Myocyte (in vitro differentiated cells): ENCODE measurements at places on chromosomes 13 and 19. TPM values are rescaled to one million over a fixed set of nuclear protein-coding genes. Genes with fewer than 3 reads are reported as not detected.

- DNase-seq: no peak
Measured at GRCh38 chr13:50928659-50929462, 19.3 kb downstream of the RNASEH2B start.

GRCh38 chr19:29379257-29380021 lies 146.4 kb upstream of the VSTM2B start:
- DNase-seq: no peak

DNA sequence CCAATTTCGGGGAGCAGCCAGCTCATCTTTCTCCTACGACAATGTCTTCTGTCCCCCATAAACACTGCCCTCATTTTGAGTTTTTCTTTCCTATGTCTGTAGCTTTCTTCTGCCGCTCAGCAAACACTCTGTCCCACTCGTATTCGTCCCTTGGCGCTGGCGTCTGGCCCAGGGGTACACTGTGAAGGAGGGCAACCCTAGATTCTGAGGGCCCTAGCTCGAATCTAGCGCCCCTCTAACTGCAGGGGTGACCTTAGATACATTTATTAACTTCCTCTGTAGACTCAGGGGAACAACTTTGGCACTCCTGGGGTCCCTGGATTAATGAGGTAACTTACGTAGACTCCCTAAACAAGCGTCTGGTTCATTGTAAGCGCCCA lies 677 bp upstream of the LRCH1 start:
- no peak for DNase-seq

DNA sequence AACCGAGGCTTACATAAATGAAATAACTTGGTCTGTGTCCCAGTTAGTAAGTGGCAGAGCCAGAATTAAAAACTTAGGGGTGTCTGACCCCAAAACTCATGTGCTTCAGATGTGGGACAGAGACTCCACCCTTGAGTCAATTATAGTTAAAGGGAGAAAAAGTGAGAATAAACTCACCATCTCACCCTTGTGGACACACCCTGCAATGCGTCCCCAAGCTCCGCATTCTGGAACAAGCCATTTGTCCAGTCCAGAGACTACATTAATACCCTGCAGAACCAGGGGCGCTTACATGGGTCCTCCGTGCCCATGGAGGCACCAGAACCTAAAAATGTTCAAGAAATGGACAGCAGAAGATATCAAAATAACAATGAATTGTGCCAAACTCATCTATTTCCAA lies 207.0 kb upstream of the ZNF507 start:
- DNase-seq: no peak

DNA sequence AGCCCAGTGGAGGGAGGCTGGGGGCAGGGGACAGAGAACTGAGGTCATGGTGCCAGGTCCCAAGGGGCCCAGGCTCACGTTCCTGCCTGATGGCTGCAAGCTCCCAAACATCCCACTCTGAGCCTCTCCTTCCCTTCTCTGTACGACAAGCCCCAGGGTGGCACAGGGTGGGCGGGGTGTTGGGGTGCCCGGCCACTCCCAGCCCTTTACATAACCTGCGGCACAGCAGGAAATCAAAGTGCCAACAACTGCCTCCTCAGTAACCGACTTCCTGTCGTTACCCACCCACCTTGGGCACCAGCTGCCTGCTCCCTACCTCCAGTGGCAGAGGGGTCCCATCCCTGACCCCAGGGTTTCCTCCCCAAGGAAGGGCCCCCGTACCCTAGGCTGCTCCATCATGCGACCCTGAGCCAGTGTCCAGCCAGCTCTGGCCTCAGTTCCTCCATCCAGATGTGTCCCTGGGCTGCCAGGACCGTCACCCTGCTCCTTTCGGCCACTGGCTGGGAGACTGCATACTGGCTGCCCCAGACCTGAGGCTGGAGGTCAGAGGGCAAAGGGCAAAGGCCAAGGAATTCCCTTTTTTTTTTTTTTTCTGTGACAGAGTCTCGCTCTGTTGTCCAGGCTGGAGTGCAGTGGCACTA lies 27.7 kb upstream of the NFIC start:
- DNase-seq: no peak

DNA sequence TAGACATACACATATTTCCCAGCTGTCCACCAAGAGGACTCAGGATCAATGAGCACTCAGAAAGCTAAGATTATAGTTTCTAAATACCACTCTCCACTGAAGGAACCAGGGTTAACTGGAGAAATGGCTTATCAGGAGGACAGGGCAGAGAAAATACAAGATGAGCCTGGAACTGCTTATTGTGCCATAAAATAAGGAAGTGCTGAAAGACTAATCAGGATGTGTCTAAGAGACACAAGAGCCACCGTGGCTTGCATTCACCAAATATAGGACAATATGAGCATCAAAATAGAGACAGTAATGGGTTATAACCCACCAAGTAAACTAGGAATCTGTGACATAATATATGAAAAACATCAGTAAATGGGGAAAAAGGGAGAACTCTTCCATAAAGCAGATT lies 32.8 kb downstream of the KLF12 start:
- DNase-seq: no peak

- no peak for DNase-seq
Measured at GRCh38 chr19:1466461-1467214, 12.4 kb downstream of the C19orf25 start.

- no peak for DNase-seq
Measured at GRCh38 chr13:44221657-44222056, 152.0 kb upstream of the SERP2 start.

ZNF723 gene
- not detected in 2 replicates for total RNA-seq

- DNase-seq: no peak
Measured at GRCh38 chr19:54457773-54458647, 5.6 kb downstream of the LENG9 start.

DNA sequence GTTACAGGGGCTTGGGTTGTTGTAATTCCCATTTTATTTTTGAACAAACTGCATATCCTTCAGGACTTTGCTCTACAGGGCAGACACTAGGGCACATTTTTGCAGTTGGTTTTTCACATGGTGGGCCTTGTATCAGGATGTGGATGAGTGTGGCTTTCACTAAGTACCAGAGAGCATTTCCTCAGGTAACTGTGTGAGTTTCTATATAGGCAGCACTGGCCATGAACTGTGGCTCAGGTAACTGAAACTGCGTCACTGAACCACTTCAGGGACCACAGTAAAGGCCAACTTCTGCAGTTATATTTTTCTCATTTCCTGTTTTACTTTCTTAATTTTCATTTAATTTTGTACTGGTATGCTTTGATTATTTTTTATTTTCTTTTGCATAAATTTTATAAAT lies 166.5 kb downstream of the ZNF486 start:
- DNase-seq: no peak

GRCh38 chr13:60282708-60283107 lies 114.3 kb upstream of the TDRD3 start:
- DNase-seq: no peak

GRCh38 chr13:44842158-44842557 lies 147.1 kb downstream of the NUFIP1 start:
- no peak for DNase-seq

- DNase-seq: no peak
Measured at GRCh38 chr19:34230820-34231219, 23.5 kb upstream of the GARRE1 start.

- DNase-seq: no peak
Measured at GRCh38 chr19:19269952-19270694, 3.0 kb downstream of the TM6SF2 start.

DNA sequence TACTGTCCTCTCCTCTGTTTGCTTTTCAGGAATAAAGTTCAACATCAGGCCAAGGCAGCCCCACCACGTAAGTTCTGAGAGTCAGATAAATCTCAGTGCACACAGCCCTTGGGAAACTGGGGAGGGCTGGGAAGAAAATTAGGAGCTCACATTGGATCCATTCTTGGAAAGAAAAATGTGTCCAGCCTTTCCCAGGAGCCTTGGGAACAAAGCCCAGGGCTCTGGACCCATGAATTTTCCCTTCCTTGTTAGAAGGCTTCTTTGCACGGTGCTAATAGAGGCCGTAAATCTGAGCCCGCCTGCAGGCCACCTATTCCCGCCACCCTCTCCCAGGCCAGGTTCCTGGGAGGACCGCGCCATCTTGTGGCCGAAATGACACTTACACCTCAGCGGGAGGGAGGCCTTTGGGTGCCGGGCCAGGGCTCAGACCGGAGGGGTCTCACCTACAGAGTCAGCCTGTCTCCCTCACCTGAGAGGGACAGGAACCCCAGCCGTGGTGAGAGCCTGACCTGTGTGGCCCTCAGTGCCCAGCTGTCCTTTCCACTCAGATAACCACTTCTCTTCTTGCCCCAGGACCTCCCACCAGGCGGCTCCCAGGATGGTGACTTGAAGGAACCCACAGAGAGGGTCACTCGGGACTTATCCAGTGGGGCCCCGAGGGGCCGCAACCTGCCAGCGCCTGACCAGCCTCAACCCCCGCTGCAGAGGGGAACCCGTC lies 25.1 kb upstream of the KCTD15 start:
- DNase-seq: peak; percentile 68

DNA sequence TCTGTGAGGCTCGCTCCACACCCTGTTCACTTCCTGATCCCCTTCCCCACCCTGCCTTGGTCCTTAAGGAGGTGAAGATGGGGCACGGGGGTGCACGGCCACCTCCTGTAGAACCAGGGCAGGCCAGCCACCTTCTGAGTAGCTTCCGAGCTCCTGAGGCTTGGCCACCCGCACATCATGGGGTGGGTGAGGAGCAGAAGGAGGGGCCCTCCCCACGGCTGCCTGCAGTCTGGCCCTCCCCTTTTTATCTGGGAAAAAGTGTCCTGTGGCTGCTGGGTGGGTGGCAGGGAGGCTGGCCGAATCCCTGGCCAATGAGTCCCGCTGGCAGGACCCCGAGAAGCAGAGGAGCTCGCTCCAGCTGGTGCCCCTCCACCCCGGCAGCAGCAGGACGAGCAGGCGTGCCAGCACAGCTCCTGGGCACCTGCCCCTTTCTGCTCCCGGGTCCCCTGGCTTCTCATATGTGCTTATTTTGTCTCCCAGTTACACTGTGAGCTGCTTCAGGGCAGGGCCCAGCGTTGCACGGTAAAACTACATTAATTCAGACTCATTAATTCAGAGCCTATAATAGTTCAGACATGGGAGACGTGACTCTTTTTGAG lies 135.0 kb downstream of the KDM4B start:
- no peak for DNase-seq

DNA sequence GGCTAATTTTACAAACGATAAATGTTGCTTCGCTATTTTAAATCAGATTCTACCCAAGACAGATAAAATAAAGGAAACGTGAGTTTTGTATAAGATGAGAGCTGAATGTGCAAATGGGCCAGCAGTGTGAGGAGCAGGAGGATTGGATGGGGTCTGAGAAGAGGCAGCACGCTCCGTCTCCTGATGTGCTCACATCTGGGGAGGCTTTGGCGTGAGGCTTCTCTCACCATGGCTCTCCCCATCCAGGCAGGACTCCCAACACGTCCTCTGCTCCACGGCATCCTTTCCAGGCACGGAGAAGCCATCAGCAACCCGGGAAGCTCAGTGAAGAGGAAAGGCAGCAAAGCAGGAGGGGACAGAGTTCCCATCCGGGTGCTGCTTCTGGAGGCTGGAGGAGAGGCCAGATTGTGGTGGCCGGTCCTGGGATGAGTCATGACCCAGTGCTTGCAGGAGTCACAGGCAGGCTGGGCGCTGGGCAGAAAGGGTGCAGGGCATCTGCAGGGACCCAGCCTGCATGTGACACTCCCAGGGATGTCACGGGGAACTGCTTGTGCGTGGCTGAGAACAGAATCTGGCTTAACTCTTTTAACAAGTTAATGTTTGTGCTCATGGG lies 47.5 kb downstream of the ZNF536 start:
- DNase-seq: no peak

ZNF541 gene
- total RNA-seq: 0.08 TPM in 1 of 2 replicates, not detected in the other

DAND5 gene
- not detected in 2 replicates for total RNA-seq

DNA sequence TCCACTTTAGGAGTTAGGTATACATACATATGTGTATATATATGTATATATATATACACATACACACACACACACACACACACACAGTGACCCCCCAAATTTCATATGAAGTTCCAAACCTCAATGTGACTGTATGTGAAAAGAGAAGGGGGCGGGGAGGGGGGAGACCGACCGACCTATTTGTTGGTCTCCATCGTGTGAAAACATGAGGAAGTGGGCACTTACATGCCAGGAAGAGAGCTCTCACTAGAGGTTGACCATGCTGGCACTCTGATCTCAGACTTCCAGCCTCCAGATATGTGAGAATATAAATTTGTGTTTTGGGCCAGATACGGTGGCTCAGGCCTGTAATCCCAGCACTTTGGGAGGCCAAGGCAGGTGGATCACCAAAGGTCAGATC lies 24.6 kb downstream of the ZNF562 start:
- no peak for DNase-seq

GRCh38 chr13:102569488-102569887 lies 27.3 kb upstream of the TPP2 start:
- DNase-seq: no peak

DNA sequence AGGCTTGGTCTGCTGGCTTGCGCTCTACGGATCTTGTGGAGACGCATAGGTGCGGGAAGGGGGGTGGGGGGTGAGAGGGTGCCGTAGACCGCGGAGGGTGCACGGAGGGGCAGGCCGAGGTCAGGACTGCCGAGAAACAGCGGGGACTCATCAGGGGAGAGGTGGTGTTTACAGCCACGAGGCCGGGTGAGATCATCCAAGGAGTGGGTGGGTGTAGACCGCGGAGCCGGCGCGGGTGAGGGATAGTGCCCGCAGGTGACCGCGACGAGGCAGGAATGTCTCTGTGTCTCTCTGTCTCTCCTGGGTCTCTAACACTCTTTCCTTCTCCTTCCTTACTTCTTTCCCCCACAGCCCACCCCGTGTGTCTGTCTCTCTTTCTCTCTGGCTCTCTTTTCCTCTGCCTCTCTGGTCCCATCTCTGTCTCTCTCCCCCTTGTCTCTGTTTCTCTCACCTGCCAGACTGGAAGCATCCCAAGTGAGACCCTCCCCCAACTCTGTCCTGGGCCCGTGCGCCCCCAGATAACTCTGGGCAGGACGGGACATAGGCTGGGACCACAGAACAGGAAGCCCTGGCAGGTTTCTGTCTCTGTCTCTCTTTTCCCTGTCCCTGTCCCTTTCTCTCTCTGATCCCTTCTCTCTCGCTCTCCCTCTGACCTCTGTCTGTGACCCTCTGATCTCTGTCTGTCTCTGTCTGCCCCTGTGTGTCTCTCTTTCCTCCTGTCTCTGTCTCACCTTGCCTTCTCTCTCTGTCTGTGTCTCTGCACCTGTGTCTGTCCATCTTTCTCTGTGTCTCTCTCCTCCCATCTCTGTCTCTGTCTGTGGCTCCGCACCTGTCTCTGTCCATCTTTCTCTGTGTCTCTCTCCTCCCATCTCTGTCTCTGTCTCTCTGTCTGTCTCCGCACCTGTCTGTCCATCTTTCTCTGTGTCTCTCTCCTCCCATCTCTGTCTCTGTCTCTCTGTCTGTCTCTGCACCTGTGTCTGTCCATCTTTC lies 1.8 kb upstream of the KLK4 start:
- DNase-seq: no peak

DNA sequence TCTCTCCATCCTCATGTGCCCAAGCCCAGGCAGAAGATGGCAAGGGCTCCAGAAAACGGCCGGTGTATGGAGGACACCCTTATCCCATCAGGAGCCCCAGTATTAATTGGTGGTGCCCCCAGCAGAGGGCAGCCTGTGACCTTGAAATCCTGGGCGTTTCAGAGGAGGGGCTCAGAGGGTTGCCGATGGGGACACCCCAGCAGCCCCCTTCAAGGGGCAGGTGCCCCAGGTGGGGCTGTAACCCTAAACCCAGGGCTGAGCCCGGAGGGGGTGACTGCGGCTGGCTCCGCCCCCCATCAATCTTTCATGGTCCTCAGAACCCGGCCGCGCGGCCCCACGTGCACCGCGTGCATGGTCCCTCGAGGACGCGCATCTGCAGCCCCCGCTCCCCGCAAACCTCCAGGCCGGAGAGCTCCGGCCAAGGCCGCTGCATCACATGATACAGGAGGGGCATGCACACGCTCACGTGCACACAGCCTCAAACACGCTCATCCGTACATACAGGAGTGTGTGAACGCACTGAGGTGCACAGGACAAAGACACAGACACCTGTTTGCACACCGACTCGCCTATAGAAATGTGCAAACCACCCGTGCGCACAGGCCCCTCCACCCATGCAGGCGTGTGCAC lies 949 bp downstream of the RAB3A start:
- no peak for DNase-seq
